ENCODE measurements at places on chromosomes 12 and 14.

GRCh38 chr12:24922090-24922489 is 26.8 kb downstream of the BCAT1 start:
- no peak for DNase-seq
- no peaks in the 10 kb centered on the region for H3K4me1 ChIP-seq
- H3K27ac ChIP-seq, result no peak overlapping the region
- no peaks in the 10 kb centered on the region for H3K27me3 ChIP-seq

DNA sequence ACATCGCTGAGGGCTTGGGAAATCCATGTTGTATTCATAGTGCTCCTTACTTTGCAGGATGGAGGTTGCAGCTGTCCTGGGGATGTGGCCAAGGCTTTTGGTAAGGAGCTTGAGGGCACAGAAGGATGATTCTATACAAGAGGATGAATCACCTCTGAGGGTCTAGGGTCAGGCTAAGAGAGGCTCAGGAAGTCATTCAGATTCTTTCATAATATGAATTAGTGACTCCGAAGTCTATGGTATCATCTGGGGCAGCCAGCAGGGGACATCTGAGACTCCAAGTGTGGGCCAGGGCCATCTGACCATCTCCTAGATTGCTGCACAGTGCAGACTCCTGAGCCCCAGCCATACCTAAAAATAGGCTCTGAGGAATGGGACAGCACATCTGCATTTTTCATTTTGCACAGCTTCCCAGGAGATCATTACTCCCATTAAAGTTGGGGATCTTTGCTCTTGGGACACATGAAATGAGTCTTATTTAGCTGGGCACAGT is 4.8 kb downstream of the GMPR2 start:
- no peak for DNase-seq
- peak overlapping the region; percentile 20 for H3K4me3 ChIP-seq
- no peaks in the 10 kb centered on the region for H3K27me3 ChIP-seq
- peak overlapping the region; percentile 73 for H3K27ac ChIP-seq

GRCh38 chr12:66921151-66921550 is 242.3 kb upstream of the GRIP1 start:
- no peaks in the 10 kb centered on the region for H3K36me3 ChIP-seq
- no peak for DNase-seq
- no peak overlapping the region for H3K4me3 ChIP-seq
- H3K4me1 ChIP-seq, result peaks cover 8% of the 10 kb centered on the region
- H3K27me3 ChIP-seq, result peaks cover 1% of the 10 kb centered on the region
- H3K27ac ChIP-seq, result no peak overlapping the region

DNA sequence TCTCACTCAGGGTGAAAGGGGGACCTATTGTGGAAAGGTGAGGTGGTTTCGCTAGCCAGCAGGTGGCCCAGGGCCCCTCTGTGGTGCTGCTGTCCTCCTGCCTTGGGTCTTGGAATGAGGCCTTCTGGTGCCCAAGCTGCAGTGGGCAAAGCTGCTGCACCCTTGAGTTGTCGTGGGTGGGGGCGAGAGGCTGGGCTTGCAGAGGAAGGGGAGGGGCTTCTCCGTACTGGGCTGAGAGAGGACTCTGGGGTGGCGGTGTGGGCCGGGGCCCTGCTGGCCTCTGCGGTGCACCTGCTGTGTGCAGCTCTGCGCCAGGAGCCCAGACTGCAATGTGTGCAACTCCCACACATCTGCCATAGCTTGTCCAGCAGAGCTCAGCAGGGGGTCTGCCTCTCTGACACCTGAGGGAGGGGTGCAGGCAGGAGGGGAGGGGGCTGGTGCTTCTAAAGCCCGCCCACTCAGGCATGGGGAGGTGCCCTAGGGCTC is 145.8 kb downstream of the KIF26A start:
- no peaks in the 10 kb centered on the region for H3K36me3 ChIP-seq
- DNase-seq, result no peak
- no peak overlapping the region for H3K4me3 ChIP-seq
- H3K27me3 ChIP-seq, result peaks cover 5% of the 10 kb centered on the region
- H3K4me1 ChIP-seq, result no peaks in the 10 kb centered on the region

DNA sequence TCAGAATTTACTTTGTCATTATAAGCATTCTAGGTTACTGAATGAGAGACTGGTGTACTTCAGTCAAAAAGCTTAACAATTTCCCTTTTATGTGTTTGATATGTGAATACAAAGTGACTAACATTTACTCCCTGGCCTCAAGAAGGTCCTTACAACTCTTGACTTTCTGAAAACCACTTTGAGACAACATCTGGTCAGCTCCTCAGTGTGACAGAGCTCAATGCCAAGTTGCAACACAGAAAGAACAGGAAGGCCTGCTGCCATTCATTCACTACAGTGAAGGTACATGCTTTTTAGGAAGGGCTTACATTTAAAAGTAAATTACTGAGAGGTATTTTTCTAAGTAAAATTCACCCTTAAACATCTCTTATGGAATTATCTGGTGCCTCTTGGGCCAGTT is 2.3 kb upstream of the NAA30 start:
- H3K36me3 ChIP-seq, result no peaks in the 10 kb centered on the region
- H3K4me3 ChIP-seq, result no peak overlapping the region
- H3K27ac ChIP-seq, result no peak overlapping the region
- H3K4me1 ChIP-seq, result peaks cover 32% of the 10 kb centered on the region
- peaks cover 2% of the 10 kb centered on the region for H3K27me3 ChIP-seq

DNA sequence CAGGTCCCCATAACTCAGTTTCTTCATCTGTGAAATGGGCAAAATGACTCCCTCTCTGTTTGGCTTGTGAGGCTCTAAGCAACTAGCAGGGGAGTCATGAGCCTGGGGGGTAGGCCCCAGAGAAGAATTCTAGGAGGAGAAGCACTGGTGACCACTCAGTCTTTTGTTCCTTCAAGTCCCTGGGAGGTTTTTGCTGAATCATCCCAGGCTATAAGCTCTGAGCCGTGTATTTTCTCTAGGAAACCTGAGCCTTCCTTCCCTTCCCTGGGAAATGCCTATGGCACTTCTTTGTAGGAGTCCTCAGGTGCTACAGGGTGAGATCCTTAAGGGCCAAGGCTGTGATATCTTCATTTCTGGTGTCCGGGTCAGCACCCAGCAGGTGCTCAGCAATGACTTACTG is 4.5 kb downstream of the RPH3A start:
- peaks cover 11% of the 10 kb centered on the region for H3K4me1 ChIP-seq
- H3K27ac ChIP-seq, result no peak overlapping the region
- no peaks in the 10 kb centered on the region for H3K36me3 ChIP-seq
- H3K4me3 ChIP-seq, result no peak overlapping the region

DNA sequence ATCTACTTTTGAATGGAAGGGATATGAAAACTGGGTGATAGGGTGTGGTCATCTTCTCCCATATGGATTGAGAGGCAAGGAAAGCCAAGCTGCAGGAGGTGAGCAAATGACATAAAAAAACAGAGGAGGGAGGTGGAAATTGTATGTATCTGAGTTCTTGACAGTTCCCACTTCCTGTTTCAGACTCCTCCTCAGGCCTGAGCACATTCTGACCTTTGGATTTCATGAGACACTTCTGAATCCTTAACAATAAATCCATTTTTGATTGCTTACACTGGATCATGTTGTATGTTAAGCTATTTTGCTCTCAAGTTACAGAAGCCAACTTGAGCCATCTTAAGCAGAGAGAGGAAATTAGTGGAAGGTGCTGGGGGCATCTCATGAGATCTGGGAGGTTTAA is 11.6 kb upstream of the SRSF5 start:
- no peaks in the 10 kb centered on the region for H3K36me3 ChIP-seq
- peak overlapping the region; percentile 25 for H3K27ac ChIP-seq
- peaks cover 13% of the 10 kb centered on the region for H3K4me1 ChIP-seq
- H3K4me3 ChIP-seq, result no peak overlapping the region
- DNase-seq, result no peak
- H3K27me3 ChIP-seq, result peaks cover 1% of the 10 kb centered on the region

DNA sequence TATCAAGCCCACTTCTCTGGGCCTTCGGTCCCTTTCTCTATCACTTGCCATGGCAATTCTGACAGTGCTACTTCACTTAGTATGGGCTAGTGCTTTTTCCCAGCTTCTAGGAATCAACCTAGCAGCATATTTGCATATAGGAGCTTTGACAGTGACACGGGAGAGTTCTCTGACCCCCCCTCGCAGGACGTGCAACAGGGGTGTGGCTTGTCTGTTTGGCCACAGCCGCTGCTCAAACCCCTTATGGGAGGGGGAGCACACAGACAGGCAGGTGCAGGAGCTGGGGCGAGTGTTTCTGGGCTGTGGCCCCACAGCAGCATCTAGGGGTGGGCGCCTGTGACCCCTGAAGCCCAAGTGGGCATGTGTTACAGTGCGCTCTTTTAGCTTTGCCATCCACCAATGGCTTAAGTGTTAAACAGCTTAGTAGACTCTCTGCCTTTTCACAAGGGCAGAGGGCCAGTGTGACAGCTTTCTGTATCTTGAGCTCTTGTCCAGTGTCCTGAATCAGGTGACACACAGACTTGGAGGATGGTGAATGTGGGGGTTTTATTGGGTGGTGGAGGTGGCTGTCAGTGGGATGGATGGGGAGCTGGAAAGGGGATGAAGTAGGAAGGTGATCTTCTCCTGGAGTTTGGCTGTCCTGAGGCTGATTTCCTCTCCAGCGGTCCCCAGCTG is 229.3 kb downstream of the PCNX1 start:
- no peak overlapping the region for H3K27ac ChIP-seq
- no peak for DNase-seq
- H3K4me1 ChIP-seq, result peaks cover 6% of the 10 kb centered on the region
- H3K27me3 ChIP-seq, result no peaks in the 10 kb centered on the region
- H3K4me3 ChIP-seq, result no peak overlapping the region
- H3K36me3 ChIP-seq, result no peaks in the 10 kb centered on the region

DNA sequence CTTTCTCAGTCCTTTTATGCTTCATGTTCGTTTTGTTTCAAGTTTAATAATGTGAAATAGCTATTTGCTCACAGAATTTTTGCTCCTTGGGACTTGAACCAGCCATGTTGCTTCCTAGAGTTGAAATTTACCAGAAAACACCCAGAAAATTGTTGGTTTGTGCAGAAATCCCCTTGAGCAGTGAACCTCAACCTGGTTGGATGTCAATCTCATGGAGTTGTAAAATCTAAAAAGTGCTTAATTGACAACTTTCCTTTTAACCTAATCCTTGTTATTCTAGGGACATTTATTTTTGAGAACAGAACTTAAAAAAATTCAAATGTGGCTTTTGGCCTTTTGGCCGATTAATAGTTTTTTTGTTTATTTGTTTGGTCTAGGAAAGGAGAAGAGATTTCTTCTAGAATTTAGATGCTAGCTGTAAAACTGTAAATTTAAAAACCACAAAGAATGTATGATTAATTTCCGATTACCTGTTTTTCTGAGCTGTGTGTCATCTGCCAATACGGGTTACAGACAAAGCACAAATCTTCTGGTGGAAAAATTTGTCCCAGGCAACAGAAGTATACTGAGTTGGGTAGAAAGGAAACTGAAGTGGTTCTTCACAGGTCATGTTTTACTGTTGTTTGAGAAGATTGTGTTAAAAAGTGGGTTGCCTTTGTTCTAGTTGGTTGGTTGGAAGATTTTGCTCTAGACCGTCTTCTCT is 154.4 kb downstream of the FUT8 start:
- H3K27ac ChIP-seq, result peak overlapping the region; percentile 65
- peaks cover 44% of the 10 kb centered on the region for H3K4me1 ChIP-seq
- peak overlapping the region; percentile 19 for H3K4me3 ChIP-seq
- no peaks in the 10 kb centered on the region for H3K27me3 ChIP-seq

- H3K4me1 ChIP-seq, result peaks cover 2% of the 10 kb centered on the region
- no peaks in the 10 kb centered on the region for H3K36me3 ChIP-seq
- no peak for DNase-seq
- no peak overlapping the region for H3K4me3 ChIP-seq
- H3K27me3 ChIP-seq, result peaks cover 5% of the 10 kb centered on the region
Observed at GRCh38 chr12:503111-503761, 43.5 kb downstream of the B4GALNT3 start.

- no peak overlapping the region for H3K27ac ChIP-seq
- peaks cover 82% of the 10 kb centered on the region for H3K36me3 ChIP-seq
- no peak overlapping the region for H3K4me3 ChIP-seq
- peaks cover 63% of the 10 kb centered on the region for H3K4me1 ChIP-seq
Observed at GRCh38 chr12:113326775-113327395, 8.0 kb downstream of the SLC8B1 start.

DNA sequence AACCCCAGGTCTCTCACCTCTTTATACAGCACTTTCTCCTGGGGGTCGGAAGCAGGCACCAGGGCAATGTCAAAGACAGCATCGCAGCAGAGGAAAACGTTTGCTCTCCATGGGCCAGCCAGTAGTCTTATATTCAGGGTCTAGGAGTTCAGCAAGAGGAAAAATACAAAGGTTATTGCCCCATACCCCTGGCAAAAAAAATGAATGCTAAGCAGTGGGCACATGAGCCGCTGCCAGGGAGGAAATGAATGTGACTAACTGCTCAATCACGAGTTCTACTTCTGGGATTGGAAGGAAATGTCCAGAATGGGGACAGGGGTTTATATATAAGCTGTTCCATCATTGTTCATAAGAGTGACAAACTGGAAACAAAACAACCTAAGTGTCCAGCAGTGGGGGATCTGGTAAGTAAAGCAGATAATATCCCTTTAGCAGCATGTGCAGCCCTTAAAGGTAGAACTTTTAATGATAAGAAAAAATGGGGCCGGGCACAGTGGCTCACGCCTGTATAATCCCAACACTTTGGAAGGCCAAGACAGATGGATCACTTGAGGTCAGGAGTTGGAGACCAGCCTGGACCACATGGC is 53.8 kb downstream of the PHETA1 start:
- no peak overlapping the region for H3K4me3 ChIP-seq
- no peak for DNase-seq
- peaks cover 4% of the 10 kb centered on the region for H3K4me1 ChIP-seq
- H3K27ac ChIP-seq, result no peak overlapping the region
- H3K27me3 ChIP-seq, result peaks cover 5% of the 10 kb centered on the region
- H3K36me3 ChIP-seq, result no peaks in the 10 kb centered on the region

- no peaks in the 10 kb centered on the region for H3K4me1 ChIP-seq
- DNase-seq, result no peak
- H3K27ac ChIP-seq, result no peak overlapping the region
- no peaks in the 10 kb centered on the region for H3K27me3 ChIP-seq
Observed at GRCh38 chr12:125639826-125640225, 574.6 kb downstream of the AACS start.

All from naive thymus-derived CD8-positive, alpha-beta T cell (primary cell).